ENCODE measurements at places on chromosomes 1 and 21.

DNA sequence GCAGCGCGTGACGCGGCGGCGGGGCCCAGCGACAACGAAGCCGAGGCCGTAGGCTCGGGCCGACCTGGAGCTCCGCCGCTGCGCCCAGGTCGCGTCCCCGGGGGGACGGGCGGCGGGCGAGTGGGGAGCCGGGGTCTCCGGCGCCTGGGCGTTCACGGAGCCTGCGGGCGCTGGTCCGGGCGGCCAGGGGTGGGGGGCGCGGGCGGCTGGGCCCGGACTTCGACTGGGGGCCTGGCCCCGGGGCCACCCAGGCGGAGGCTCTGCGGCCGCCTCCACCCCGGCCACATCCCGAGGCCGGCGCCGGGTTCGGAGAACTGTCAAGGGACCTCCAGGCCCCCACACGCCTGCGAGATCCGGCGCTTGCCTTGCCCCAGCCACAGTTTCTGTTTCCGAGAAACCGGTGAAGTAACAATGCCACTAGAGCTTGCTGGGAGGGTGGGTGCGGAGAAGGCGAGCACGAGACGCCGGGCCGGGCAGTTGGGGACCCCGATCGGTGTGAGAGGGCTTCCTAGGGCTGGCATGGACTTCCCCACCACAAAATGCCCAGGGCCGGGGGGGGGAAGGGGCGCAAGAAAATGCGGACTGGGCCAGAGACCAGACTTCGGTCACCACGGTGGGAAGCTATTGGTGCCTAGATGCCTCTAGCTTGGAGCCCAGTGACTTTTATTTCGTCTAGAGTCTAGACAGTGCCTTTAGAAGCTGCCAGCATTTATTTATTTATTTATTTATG is 501 bp downstream of the FBXO6 start:
- no peak for DNase-seq

DNA sequence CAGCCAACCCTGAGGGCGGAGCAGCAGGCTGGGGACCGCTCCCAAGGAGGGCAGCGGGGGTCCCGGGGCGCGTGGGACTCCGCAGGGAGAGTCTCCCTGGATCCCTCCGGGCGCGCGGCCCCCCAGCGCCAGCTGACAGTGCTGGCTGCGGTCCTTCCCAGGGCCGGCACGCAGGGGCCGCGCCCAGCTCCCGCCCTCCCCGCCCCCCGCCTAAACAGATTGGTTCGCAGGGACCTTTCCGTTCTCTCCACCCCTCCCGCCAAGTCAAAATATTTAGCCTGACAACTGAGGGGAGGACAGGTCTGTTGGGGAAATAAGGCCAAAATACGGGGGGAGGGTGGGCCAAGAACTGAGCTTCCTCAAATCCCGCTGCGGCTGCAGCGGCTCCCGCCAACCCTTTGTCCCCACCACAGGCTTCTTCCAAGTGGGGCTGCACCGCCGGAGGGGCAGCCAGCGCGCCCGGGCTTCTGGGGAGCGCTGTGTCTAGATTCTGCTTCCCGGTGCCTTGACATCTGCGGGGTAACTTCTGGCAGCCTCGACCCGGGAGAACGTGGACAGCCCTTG is at the start of gene INSRR:
Gene INSRR (minus strand): TSS at position 159 of the 564 bp plus-strand sequence. CDS start 496 bp downstream, outside the sequence.
- DNase-seq: no peak

GRCh38 chr1:96524100-96524499 is 197.5 kb upstream of the PTBP2 start:
- peak; percentile 54 for DNase-seq

DNA sequence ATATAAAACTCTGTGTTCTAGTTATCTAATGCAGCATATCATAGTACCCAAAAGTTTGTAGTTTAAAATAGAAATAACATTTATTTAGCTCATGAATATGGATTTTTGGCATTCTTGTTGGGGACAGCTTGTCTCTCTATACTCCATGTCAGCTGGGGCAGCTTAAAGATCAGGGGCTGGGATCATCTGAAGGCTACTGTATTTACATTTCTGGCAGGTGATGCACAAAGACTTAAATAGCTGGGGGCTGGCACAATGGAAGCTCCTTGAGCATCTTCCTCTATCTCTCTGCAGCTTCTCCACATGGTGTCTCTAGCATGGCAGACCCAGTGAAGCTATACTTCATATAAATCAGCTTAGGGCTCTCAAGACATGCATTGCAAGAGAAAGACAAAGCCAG is 55.6 kb upstream of the DAB1 start:
- no peak for DNase-seq

- no peak for DNase-seq
These were observed 17.8 kb downstream of the TTC34 start for GRCh38 chr1:2783435-2784397.

DNA sequence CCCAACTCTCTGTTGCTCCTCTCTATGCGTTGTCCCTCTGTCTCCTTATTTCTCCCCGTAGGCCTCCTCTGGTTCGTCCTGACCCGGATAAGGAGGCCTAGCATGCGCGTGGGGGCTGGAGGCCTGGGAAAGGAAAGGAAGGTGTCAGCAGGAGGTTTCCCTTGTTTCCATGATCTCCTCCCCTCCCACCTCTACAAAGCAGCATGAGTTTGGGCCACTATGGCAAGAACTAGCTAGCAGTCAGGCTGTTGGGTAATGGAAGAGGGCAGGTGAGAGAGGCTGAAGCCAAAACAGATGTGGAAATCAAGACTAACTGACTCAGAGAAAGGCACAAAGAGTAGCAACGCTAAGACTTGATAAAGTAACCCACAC is 687 bp upstream of the SEMA6C start:
- peak; percentile 75 for DNase-seq

DNA sequence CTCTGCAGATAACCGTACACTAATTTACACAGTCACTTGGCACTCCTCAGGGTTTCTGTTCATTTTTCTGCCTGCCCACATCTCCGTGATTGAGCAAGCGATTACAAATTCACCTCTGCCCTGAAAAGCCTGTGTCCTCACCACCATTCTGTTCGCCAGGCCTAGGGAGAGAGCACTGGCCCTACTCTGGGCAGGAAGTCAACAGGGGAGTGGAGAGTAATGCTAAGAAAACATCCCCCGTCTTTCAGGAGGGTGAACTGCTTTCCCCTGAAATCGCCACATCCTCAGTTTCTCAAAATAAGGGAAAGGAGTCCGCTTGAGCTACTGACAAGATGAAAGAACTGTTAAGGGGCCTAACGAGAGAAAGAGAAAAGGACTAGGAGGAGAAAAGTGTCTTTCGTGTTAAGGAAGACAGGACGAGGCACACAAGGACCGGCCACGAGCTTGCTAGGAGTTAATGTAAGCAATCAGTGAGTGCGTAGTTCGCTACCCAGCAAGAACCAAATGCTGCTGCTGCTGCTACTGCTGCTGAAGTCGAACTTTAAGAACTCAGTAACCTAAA is 632 bp downstream of the PEX19 start:
- peak; percentile 92 for DNase-seq

- DNase-seq: no peak
These were observed 73.7 kb downstream of the SLC16A1 start for GRCh38 chr1:112882271-112882744.

- peak; percentile 82 for DNase-seq
These were observed at the start of gene IL6R for GRCh38 chr1:154404984-154405746. IL6R (plus strand) TSS chr1:154405343; CDS start chr1:154405630, 287 bp downstream.

DNA sequence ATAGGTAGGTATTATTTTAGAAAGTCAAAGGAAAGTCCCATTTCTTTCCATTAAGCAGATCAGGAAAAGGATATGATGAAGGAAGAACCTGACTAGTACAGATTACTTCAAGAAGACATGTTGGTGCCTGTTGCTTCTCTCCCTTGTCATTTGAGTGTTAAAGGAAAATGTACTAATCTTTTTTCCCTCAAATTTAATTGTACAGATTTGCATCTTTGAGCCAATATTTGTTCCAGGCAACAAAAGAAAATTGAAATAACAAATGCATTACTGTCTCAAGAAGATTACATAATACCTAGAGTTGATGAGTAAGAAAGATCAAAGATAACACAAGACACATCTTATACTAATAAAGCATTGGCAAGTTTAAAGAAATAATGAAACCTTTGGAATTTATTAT is 566.9 kb upstream of the ZP4 start:
- DNase-seq: peak; percentile 21

GRCh38 chr1:55338448-55338820 is 123.3 kb upstream of the USP24 start:
- no peak for DNase-seq

DNA sequence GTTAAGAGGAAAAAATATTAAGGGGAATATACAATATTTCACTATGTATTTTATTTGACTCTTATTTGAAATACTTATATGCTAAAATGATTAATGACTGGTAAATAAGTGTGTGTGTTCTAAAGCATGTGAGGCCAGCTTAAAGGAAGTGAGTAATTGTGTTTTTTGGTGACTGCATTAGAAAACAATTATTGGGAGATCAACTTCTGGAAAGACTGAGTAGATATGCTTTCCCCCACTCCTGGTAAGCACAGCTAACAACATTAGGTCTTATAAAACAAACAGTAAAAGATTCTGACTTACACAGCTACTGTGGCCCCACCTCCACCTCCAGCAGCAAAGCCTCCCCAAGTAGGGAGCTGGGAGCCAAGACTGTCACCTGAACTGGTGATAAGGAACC is 403.0 kb downstream of the SRGAP2C start:
- DNase-seq: peak; percentile 3

DNA sequence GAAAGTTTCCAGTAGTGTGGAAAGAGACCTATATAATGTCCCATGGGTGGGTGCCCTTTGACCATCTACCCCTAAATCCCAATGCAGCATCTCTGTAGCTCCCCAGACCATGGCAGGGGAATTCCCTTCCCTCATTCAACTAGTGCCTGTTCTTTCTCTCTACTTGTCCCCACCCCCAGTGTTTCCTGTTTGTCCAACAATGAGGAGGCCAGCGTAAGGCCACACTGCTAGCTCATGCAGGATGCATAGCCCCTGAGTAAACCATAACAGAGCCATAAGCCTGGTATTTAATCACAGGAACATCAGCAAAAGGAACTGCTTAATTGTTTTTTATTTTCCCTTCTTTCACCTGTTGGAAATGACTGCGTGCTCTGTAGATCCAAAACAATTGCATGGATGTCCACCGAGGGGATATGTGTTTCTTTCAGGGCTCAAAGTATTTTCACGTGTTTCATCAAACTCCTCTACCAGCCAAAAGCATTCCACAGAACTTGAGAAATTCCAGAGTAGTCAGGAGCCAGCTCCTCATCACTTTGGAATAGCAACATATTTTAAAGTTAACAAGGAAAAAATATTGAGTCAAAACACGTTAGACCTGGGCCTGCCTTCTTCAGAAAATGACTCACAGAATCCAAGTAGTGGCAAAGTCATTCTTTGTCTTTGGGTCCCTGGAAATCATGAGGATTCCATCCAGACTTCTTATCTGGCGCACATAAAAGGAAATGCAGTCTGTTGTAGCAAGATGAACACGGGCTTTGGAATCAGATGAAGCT is 162.5 kb upstream of the SGIP1 start:
- DNase-seq: peak; percentile 75

DNA sequence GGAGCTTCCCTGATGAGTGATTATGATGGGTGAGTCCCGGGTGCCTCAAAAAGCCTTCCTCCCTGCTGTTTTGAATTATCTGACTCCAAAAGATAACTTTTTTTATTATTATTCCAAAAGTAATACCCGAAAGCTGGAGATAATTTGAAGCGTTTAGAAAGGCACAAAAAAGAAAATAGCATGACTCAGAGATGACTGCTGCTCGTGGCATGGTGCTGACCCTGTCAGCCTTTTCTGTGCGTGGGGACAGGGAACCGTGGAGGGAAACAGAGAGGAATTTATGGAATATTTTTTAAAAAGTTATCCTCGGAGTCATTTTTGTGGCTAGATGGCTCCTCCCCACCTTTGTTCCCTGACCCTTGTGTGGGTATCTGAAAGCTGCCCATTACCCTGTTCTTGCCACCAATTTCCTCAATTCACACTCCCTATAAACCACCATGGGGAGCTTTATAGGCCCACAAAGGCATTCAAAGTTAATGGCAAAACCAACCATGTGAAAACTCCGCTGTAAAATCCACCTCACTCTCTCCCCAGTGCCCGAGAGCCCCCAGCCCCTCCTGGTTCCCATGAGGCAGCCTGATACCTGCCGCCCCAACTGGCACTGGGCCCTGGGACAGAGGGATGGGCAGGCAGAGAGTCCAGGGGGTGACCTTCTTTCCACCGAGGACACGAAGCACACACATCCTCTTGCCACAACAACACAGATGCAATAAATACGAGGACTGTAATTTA is 37.5 kb downstream of the IGSF21 start:
- DNase-seq: no peak

GRCh38 chr1:206772243-206772937 is at the start of gene IL10:
IL10 (minus strand) TSS chr1:206772494; CDS start chr1:206772435, 59 bp downstream.
- peak; percentile 79 for DNase-seq

- no peak for DNase-seq
These were observed 23.2 kb downstream of the PMVK start for GRCh38 chr1:154913273-154913672.

- DNase-seq: peak; percentile 71
These were observed 636 bp upstream of the YRDC start for GRCh38 chr1:37808369-37809319.

GRCh38 chr1:177286396-177286795 is 115.6 kb downstream of the BRINP2 start:
- DNase-seq: no peak

DNA sequence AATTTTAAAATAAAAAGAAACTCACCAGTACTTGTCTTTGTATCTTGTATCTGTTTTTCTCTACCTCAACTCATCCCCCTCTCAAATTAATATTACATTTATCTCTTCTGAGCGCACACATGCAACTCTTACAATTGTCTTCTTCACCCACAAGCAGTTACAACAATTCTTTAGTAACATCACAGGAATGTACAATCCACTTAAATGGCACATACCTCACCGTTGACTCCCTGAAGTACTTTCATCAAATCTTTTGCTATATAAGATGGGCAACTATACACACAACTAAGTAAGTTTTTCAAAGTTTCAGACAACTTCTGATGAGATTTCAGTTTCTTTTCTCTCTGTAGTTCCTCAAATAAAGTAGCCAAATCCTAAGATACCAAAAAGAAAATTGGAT is 28.3 kb downstream of the HEATR1 start:
- peak; percentile 89 for DNase-seq

- no peak for DNase-seq
These were observed 3.4 kb downstream of the PIGV start for GRCh38 chr1:26791148-26791547.

DNA sequence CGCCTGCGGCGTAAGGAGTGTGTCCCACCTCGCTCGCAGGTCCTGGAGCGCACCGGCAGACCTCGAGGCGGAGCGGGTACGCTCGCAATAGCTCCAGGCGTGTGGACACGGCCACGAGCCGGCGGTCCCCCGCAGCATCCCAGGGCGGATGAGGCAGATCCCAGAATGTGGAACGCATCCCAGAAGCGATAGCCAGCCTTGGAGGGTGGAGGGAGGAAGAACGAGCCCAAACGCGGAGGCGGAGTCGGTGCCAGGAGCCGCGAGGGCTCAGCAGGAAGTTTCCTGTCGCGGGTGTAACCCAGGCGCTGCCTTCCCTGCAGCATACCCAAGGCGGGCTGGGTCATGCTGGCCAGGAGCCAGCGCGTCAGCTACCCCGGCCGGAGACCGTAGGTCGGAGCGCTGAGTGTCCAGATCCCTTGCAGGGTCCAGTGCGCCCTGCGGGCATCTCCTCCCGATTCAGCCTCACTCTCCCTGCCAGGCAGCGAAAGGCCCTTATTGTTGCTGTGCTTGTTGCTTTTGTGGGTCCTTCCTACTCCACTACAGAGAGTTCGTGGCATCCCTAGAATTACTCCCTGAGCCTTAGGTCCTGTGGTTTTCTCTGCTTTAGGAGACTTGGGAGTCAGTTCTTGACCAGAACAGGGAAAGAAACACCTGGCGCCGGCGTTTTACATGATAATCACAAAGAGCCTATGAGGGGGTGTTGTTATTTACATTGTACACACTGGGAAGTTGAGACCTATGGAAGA is 27.7 kb downstream of the STYXL2 start:
- DNase-seq: peak; percentile 59

Data from amniotic epithelial cell (primary cell).